ENCODE measurements at places on chromosomes 5 and 9. TPM values are rescaled to one million over a fixed set of nuclear protein-coding genes. Genes with fewer than 3 reads are reported as not detected.

TSSK1B gene
- not detected for total RNA-seq

DCANP1 gene
- total RNA-seq = not detected

IL9 gene
- total RNA-seq = not detected

TUSC1 gene
- 3.5 TPM for total RNA-seq

GRIA1 gene
- total RNA-seq = 0.08 TPM

TAF11L5 gene
- total RNA-seq = not detected

KLF4 gene
- 3.3 TPM for total RNA-seq

NMUR2 gene
- not detected for total RNA-seq

WDR31 gene
- total RNA-seq = 1.8 TPM

ZDHHC11B gene
- not detected for total RNA-seq

LECT2 gene
- not detected for total RNA-seq

FOXD4L6 gene
- not detected for total RNA-seq

BTNL8 gene
- not detected for total RNA-seq

STK32A gene
- 0.63 TPM for total RNA-seq

TMEM232 gene
- 1.2 TPM for total RNA-seq

PCDHGA4 gene
- 6.3 TPM for total RNA-seq

PHF24 gene
- not detected for total RNA-seq

Measured in HFFc6 (cell line).